GM19239 (cell line): ENCODE measurements at places on chromosomes 16 and 17.

- no peak for DNase-seq
These were observed 13.7 kb downstream of the CAMKK1 start for GRCh38 chr17:3879186-3879585.

GRCh38 chr16:65760874-65761273 lies 605.6 kb upstream of the CDH5 start:
- DNase-seq, result no peak

DNA sequence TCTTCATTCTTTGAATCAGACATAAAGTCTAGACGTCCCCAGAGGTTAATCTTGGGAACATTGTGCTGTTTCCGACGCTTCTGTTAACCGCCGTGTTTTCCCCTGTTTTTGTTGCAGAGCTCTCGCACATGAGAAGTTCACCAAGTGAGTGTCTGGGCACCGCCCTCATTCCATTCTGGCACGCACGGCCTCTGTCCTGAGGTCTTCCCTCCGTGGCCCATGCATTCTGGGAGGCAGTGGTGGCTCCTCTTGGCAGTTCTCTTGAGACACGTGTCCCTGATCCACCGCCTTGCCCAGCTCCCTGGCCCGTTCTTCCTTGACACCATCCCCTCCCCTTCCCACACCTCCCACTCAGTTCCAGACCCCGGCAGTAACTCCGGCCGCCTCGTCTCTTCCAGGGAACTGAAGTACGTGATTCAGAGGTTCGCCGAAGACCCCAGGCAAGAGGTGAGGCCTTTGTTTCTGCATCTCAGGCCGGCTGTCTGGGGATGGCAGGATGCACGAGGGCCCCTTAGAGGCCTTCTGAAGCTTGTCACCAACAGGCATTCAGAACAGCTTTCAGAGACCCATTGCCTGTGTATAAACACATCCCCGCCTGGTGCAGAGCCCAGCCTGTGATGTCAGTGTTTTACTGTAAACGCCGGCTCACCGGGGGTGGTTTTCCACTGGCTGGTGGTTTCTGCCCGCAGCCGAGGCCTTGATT lies 85.9 kb upstream of the PLCG2 start:
- no peak for DNase-seq

GRCh38 chr17:41718287-41718645 lies 6.1 kb downstream of the GAST start:
- DNase-seq, result no peak

GRCh38 chr17:74603746-74604145 lies 11.7 kb upstream of the CD300LD start:
- no peak for DNase-seq

GRCh38 chr16:49589544-49590031 lies 216.0 kb downstream of the C16orf78 start:
- no peak for DNase-seq

- no peak for DNase-seq
These were observed 43.9 kb downstream of the TRARG1 start for GRCh38 chr17:1323336-1323735.

- no peak for DNase-seq
These were observed 539 bp upstream of the KRTAP4-8 start for GRCh38 chr17:41098481-41098880.

DNA sequence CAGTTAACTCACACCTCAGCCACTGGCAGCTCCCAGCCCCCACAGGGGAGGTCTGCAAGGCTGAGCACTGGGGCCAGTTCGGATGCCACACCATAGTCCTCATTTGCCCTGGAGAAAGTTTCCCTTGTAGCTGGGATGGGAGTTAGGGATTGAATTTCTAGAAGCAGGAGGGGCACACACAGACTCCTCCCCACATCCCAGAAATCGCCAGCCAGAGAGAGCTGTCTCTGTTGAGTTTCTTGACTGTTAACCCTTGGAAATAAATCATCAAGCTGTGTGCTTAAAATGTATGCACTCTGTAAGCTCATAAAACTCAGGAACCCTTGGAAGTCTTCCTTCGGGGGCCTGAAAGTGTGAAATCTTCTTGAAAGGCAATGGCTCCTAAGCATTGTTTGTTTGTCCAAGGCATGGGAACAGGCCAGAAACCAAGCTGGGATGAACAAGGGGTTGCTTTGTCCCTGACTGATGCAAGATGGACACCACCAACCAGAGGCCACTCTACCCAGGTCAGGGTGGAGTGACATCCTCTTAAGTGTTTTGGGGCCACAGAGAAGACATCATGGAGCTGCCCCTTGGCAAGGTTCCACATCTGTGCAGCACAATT lies 394 bp upstream of the PRM3 start:
- no peak for DNase-seq

DNA sequence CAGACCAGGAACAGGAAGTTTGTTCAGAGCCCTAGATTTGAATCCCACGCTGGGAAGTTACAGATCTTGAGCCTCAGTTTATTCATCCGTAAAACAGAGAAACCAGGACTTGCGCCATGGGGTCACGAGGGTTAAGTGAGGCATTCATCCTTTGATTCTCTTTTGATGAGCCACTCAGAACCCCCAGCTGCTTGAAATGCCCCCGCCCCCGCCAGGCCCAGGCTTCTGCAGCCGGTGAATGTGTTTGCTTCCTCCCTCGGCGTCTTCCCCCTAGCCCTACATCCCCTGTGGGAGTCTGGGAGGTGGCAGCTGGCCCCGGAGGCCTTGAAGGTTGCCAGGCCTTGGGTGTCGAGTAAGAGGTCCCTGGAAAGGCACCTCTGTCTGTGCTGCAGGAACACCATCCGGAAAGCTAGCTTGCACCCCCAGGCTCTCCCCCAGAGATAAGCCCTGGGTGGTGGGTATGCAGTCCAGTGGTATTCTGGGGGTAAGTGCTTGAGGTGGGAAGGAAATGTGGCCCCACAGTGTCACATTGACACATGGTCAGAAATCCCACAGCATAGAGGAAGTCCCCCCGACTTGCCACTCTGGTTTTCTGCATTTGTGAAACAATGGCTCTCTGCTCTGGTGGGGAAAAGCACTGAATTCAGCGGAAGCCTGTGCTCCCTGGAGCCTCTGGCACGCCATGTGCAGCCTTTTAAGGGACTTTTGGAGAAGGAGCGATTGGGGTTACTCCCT lies 14.9 kb downstream of the IRF8 start:
- no peak for DNase-seq

DNA sequence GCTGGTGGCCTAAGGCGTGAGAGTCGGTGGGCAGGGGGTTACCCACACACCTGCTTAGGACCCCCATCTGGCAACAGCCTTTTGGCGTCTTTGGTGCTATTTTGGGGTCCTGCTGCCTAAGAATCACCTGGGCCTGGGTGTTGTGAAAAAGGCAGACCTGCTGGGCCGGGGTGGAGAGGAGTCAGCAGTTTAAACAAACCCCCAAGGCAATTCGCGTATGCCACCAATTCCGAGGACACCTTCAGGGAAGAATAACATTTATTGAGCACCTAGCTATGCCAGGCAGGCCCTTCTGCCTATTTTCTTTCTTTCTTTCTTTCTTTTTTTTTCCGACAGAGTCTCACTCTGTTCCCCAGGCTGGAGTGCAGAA lies 53.9 kb upstream of the TOB1 start:
- DNase-seq, result no peak

DNA sequence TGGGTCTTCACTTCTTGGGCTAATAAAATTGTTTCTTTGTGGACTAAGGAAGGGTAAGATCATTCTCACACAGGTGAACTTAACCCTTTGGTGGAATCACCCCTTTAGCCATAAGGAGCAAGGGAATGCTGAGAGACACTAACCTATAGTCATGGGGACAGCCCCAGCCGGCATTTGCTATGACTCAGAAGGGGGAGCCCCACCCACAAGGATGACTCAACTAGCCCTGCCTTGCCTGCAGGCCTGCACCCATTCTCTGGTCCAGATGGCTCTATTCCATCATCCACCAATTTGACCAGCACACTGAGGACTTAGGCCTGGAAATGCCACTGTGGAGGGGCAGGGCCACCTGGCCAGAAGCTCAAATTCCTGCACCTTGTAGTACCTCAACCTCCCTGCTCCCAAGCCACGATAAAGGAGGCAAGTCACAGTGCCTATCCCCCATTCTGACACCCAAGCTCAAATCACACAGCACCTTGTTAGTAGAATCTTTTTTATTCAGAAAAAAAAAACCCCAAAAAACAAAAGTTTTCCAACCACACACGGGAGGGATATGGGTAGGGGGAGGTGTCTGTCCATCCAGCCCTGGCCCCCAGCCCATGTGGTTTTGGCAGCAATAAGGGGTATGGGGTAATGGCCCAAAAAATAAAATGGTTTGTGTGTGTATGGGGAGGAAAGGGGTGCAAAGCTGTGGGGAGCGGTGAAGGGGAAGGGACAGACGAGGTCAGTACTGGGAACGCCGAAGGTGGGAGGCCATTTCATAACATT lies 3.0 kb downstream of the PFN1 start:
- no peak for DNase-seq

- DNase-seq, result no peak
These were observed 103.9 kb downstream of the SOCS1 start for GRCh38 chr16:11151885-11152629.
